MV-4-11 (cell line): ENCODE measurements at places on chromosomes 4 and X.

DNA sequence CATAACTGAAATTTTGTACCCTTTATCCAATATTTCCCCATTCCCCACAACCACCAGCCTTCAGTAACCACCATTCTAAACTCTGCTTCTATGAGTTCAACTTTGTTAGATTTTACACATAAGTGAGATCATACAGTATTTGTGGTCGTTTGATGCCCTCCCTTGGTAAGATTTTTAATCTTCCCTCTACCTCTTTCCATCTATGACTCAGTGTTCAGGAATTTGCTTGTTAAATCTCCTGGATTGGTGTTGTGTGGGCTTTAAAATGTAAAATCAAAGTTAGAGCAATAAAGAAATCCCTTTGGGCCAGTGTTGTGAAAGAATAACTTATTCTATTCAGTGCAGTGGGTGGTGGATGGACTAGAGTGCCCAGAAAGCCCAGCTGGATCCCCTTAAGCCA, 37.4 kb downstream of the SLC16A2 start:
- DNase-seq = no peak

GRCh38 chr4:83993774-83994173, 457.9 kb downstream of the GPAT3 start:
- DNase-seq = no peak

GRCh38 chr4:81896936-81897335, 425.2 kb upstream of the RASGEF1B start:
- DNase-seq = no peak

GRCh38 chr4:121255986-121256750, 92.0 kb upstream of the TNIP3 start:
- DNase-seq = peak; percentile 86

DNA sequence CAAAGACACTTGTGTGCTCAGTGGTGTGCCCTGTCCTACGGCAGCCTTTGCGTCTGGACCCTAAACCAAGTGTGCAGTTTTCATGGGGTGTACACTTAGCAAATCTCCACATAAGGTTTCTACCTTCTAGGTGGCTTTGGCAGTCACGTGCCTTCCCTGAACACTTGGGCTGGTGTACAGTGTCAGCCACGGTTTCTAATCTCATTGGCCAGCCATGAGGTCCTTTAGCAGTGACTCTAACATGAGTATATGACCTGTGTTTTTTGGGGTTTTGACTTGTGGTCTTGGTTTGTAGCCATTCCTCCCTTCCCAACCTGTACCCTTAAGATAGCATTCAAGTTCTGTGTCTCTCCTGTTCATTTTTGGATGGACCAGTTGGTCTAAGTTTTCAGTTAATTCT, 76.3 kb downstream of the PTTG2 start:
- DNase-seq = no peak

DNA sequence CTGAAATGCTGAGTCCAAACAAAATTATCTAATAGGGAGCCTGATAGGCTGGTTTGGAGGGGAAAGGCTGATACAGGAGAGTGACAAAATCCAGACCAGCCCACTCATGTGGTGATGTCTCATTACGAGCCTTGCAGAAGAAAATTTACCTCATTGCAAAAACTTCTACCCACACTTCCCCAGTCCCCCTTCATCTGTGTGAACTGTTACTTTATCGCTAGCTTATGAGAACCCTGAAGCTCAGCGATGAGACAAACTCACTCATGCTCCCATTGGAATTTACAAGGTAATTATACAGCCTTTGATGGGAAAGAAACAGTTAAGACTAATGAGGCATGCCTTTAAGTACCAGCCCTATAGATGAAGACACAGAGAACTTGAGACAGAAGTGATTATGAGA, 76.1 kb downstream of the ARHGAP6 start:
- no peak for DNase-seq

GRCh38 chr4:52317981-52318380, 266.9 kb downstream of the SPATA18 start:
- DNase-seq = no peak

DNA sequence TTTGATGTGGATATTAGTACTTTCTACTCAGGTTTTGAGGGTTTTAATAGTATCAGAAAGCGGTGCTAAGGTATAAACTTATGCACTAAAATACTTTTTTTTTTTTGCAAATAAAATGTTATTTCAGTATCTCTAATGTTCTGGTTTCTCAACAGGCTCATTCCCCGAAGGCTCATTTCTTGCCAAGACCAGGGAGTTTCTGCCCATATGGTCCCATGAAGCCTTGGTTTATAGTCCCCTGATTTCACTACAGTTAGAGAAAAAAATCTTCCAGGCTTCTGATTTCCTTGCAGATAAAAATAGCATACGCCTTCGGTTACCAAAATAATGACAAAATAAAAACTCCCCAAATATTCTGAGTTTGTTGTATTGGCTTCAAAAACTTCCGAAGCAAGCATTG, 814.2 kb upstream of the PABPC4L start:
- DNase-seq = no peak

- DNase-seq = no peak
Measured at GRCh38 chr4:189162073-189162789, 778.4 kb upstream of the FRG1 start.

DNA sequence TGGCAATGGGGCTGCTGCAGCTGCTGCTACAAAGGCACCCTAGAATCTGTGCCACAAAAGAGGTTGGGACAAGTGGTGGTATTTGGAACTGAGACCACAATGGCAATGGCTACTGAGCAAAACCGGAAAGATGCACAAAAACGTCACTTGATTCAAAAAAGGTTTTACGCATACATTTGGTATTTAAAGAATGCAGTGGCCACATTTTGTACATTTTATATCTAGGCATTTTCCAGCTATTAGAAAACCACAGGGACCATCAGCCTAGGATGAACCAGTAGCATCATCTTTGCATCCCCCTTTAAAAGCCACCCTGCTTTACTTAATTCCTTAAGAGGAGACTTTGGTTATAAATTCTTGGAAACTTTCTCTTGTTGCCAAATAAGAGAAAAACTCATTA, 104.8 kb upstream of the CXCL13 start:
- no peak for DNase-seq

GRCh38 chrX:65696613-65697012, 29.2 kb downstream of the MSN start:
- DNase-seq = peak; percentile 52

GRCh38 chrX:106932492-106932923, 12.3 kb downstream of the CLDN2 start:
- DNase-seq = no peak

- no peak for DNase-seq
Measured at GRCh38 chr4:184136525-184136924, 81.1 kb downstream of the ENPP6 start.

DNA sequence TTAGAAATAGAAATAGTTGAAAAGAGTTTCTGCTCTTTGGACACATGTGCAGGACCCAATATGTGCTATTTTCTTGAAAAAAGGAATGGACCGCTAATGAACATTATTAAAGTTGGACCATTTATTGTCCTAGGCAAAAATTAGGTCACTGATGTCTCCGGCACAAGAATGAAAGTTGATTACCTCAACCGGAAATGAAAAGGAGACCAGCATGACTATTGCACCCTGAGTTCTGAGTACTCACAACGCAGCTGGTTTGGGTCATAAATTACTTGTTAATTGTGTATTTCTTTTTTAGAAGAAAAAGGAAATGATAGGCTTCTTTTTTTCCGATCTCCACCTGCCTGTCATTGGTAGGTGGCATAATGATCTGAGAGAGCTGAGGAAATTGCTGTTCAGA, 232.7 kb downstream of the ARHGAP24 start:
- peak; percentile 61 for DNase-seq

DNA sequence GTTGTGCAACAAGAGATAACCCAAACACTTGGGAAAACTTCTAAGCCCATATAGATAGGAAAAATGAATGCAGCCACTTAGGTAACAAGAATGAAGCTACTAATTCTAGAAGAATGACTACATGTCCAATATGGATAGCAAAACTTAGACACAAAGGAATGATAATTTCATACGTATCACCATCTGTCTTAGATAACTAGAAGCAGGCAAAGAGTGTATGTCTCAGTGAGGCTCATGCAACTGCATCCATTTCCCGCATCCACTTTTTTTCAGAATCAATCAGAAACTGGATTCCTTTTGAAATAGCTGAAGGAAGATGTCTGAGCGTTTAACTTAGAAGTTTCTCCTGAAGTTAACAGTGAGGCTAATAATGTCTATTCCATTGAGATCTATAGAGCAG, 408.7 kb upstream of the PITX2 start:
- no peak for DNase-seq

DNA sequence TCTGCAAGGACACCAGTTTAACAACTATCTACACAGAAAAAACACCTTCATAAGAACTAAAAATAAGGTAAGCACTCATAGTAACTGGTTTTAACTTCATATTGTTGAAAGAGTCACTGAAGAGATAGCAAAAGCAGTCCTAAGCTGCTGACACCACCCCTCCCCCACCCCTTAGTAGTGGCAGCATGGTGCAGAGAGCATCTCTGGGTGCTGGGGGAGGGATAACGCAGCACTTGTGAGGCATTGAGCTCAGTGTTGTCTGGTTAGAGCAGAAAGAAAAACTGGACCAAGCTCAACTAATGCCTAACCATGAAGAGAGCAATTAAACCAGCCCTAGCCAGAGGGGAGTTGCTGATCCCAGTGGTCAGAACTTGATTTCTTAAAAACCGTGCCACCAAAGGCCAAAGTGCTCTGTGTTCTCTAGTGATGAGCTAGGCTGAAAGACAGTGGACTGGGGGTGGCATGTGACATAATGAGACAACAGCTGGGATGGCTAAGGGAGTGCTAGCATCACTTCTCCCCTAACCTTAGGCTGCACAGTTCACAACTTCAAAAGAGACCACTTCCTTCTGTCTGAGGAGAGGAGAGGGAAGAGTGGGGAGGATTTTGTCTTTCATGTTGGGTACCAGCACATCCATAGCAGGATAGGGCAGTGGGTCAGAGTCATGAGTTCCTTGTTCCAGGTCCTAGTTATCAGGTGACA, 669.3 kb downstream of the PDHA2 start:
- DNase-seq = no peak

GRCh38 chr4:182475539-182475938, 232.3 kb downstream of the TENM3 start:
- no peak for DNase-seq

GRCh38 chr4:43223820-43224219, 331.3 kb downstream of the GRXCR1 start:
- no peak for DNase-seq

DNA sequence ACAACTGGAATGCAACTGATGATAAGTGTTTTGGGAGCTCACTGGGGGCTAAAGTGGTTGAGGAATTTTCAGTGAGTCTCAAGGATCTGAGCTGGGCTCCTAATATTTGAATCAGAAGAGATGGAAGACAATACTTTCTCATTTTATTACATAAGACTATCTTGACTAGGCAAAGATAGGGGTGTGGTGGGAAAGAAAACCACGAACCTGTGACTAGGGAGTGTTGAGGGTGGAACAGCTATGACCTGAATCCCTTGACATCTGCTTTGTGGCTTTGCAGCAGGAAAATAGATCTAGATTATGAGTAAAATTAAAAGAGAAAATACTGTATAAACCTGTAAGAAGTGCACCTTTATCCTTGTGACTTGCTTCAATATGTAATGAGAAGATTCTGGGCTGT, 295.1 kb upstream of the TEX13A start:
- DNase-seq = no peak

DNA sequence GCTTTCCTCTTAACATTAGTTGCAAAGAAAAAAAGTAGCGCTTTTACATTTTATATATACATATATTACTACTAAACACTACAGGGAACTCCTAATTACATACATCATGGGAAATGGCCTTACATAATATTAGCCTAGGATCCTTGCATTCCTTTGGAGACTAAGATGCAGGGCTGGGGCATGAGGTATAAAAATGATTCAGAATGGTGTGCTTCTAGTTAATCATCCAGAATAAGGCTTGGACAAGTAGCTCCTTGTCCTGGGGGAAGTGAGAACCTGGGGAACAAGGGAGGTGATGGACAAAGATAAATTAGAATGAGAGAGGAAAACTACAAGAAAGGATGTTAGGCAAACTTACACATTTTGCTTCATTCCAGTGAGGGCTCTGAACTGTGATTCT, 3.0 kb upstream of the GUCY2F start:
- no peak for DNase-seq

DNA sequence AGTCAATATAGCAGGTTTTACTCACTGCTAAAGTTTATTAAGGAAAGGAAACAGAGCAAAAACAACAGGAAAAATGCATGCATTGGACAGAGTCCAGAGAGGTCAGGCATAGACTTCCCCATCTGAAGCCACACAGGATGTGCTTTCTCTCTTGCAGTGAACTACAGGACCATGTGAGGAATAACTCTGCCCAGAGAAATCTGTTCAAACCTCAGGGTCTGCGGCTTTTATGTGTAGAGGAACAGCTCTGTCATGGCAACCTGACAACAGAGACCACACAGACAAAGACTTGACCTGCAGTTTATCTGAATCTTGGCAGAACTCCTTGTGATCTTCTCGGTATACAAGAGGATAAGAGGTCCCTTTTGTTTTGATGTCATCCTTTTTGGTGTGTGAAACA, 46.3 kb upstream of the LONRF3 start:
- no peak for DNase-seq

- DNase-seq = no peak
Measured at GRCh38 chr4:134251322-134251721, 49.7 kb upstream of the PABPC4L start.

DNA sequence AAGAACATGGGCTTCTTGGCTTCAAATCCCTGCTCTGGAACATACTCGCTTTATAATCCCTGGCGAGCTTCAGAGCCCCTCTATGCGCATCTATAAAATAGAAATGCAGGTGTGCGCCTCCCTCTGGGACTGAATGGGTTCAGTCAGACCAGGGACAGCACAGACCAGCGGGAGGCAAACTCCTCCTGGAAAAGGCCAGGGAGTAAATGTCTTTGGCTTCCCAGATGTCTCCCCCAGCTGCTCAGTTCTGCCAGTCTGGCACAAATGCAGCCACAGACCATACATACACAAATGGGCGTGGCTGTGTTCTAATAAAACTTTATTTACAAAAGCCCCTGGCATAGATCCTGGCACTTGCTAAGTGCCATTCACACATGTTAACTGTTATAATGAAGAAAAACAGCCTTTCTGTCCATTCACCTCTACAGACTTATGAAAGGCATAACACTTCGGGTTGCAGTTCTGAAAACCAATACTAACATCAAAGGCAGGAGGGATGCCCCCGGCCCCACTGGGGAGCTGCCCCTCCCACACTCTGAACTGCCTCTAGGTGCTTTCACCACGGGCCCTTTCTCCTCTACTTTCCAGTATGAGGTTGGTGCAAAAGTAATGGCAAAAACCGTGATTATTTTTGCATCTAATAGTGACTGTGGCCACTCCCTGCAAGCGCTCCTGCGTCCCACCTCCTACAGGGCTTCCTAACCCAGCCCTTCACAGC, 4.6 kb downstream of the JAKMIP1 start:
- no peak for DNase-seq

- no peak for DNase-seq
Measured at GRCh38 chrX:13699183-13699826, 10.4 kb downstream of the RAB9A start.

GRCh38 chrX:40625294-40625693, 2.1 kb downstream of the MPC1L start:
- no peak for DNase-seq

GRCh38 chr4:102761296-102761701, 531 bp upstream of the MANBA start:
- DNase-seq = no peak
